ENCODE measurements at places on chromosomes 11 and 22. TPM values are rescaled to one million over a fixed set of nuclear protein-coding genes. Genes with fewer than 3 reads are reported as not detected.

OR6Q1 gene
- total RNA-seq = not detected

SPON1 gene
- 5.5 TPM for total RNA-seq

DNA sequence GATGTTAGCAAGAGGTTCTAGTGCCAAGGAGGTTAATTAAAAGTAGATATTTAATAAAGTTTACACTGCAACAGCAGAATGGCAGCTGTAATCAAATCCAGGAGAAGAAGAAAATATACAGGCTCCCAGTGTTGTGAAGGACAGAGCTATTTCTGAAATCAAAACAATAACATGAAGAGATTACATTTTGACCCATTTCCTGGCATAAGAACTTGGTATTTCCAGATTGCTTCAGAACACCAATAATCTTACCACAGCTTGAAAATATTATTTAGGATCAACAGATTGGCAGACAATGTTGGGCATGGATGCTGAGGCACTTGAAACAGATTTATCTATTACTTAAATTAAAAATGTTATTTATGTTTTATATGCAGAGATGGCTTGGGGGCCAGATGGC, 692.5 kb downstream of the KCNA4 start:
- no peaks in the 10 kb centered on the region for H3K36me3 ChIP-seq
- H3K4me1 ChIP-seq = no peaks in the 10 kb centered on the region
- DNase-seq = no peak
- no peak overlapping the region for H3K27ac ChIP-seq
- H3K4me3 ChIP-seq = no peak overlapping the region

GRCh38 chr11:72668629-72669347, 5.4 kb downstream of the PDE2A start:
- no peak overlapping the region for H3K27ac ChIP-seq
- peaks cover 93% of the 10 kb centered on the region for H3K27me3 ChIP-seq
- H3K4me3 ChIP-seq = no peak overlapping the region
- H3K4me1 ChIP-seq = no peaks in the 10 kb centered on the region

GRCh38 chr22:40178417-40179409, 988 bp downstream of the TNRC6B start:
- H3K36me3 ChIP-seq = no peaks in the 10 kb centered on the region
- H3K27me3 ChIP-seq = no peaks in the 10 kb centered on the region
- peak; percentile 77 for DNase-seq
- peak overlapping the region; percentile 58 for H3K4me3 ChIP-seq

GRCh38 chr22:30444632-30445437, 19.3 kb downstream of the MTFP1 start:
- H3K36me3 ChIP-seq = no peaks in the 10 kb centered on the region
- no peak overlapping the region for H3K4me3 ChIP-seq
- no peak overlapping the region for H3K27ac ChIP-seq
- peaks cover 74% of the 10 kb centered on the region for H3K27me3 ChIP-seq
- no peak for DNase-seq
- peaks cover 20% of the 10 kb centered on the region for H3K4me1 ChIP-seq
